ENCODE measurements at places on chromosomes 4 and X. TPM values are rescaled to one million over a fixed set of nuclear protein-coding genes. Genes with fewer than 3 reads are reported as not detected.

ABCG2 gene
- 1.8 TPM for total RNA-seq

S100G gene
- not detected for total RNA-seq

TRIML2 gene
- total RNA-seq = not detected

DCHS2 gene
- total RNA-seq = 0.20 TPM

EGFL6 gene
- 0.17 TPM for total RNA-seq

IL2RG gene
- 1.2 TPM for total RNA-seq

Data from psoas muscle (tissue), 8 donors.